ENCODE measurements at places on chromosomes 1 and 21.

DNA sequence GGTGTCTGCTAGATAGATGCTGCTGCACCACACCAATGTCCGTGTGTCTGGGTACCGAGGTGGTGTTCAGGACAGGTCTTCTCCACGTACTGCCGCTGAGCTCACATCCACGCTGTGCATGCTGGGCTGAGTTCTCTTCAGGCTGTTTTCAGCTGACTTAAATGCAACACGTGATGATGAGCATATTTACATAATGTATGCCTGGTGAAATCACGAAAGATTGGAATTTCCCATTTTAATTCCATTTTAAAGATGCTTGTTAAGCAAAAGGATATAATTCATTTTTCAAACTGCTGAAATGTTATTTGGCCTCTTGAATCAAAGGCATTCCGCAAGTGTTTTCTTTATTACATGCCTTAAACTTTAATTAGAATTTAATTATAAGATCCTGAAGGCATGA is 107.9 kb downstream of the FGGY start:
- DNase-seq = peak; percentile 62

GRCh38 chr1:234140388-234140787 is 232.9 kb upstream of the COA6 start:
- no peak for DNase-seq

GRCh38 chr1:14616632-14617396 is 18.3 kb downstream of the KAZN start:
- no peak for DNase-seq

GRCh38 chr1:172638885-172639831 is 19.7 kb upstream of the FASLG start:
- no peak for DNase-seq

GRCh38 chr21:43591571-43591970 is 67.7 kb downstream of the HSF2BP start:
- peak; percentile 67 for DNase-seq

DNA sequence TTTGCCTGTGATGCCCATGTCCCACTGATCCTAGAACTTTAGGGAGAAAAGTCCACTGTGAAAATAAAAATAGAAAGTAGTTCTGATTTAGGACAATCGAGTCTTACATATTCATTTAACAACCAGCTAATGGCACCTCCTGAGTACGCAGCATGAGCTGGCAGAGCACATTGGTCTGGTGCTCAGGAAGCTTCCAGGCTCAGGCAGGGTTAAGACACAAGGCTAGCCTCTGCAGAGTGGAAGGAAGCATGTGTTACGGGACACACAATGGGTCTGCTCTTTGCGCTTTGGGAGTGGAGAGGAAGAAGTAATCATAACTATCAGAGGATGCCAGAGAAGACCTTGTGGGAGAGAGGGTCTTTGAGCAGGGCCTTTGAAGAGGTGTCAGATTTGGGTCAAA is 4.2 kb upstream of the KLHDC8A start:
- DNase-seq = no peak

DNA sequence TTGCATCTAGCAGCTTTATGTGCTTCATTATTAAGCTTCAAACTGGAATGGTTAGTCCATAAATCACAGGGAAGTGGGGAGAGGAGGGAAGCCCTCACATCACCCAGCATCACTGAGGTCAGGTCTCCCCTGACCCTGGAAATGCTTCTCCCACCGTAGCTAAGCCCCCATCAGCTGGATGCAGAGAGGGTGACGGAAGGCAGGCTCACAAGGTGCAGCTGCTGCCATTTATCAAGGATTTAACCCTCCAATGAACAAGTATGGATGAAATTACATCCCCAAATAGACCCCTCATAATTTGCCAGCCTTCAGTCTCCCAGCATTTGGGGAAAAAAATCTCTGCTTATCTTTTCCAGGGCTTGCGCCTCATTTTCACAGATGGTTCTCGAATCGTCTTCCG is 60.8 kb downstream of the PGM1 start:
- DNase-seq = no peak

DNA sequence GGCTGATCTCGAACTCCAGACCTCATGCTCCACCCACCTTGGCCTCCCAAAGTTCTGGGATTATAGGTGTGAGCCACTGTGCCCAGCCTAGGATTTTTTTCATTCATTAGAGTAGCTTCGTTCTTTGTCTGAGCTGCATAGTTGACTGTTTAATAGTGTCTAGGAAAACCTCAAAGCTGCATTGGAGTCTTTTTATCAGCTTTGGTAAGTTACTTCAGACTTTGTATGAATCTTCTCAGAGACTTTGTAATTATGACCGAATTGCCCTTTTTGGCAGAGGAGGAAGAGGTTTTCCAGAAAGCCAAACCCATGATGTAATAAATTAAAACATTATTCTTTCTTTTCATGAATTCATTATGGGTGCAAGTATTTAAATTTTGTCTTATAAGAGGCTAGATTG is 5.1 kb downstream of the DNAJB4 start:
- DNase-seq = no peak

DNA sequence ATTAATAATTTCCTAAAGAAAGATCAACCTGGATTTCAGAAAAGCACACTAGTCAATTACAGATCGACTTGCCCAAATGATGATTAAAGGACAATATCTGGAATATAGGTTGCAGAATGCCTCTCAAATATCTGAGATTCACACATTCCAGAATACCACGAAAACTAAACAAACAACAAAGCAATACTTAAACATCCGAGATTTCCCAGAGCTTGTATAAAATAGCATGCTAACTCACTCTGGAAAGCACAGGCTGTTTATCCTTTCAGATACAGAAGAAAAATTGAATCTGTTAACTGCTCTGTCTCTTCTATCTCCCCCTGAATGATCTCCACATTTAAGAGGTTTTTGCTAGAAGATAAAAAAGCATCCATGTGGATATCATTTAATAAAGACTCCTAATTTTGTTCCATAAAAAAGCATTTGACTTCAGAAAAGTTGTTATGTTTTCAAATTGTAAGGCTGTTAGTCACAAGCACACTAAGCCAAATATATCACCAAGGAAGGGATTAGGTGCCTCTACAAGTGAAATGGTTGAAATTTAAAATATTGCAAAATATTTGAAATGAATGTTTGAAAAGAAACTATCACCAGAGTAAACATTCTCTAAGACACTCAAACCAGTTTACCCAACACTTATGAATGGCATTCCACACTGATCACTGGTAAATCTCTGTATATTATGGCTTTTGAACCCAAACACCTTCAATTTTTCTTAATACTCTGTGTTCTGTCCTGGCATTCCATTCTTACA is 865.1 kb upstream of the ADAMTS5 start:
- no peak for DNase-seq

DNA sequence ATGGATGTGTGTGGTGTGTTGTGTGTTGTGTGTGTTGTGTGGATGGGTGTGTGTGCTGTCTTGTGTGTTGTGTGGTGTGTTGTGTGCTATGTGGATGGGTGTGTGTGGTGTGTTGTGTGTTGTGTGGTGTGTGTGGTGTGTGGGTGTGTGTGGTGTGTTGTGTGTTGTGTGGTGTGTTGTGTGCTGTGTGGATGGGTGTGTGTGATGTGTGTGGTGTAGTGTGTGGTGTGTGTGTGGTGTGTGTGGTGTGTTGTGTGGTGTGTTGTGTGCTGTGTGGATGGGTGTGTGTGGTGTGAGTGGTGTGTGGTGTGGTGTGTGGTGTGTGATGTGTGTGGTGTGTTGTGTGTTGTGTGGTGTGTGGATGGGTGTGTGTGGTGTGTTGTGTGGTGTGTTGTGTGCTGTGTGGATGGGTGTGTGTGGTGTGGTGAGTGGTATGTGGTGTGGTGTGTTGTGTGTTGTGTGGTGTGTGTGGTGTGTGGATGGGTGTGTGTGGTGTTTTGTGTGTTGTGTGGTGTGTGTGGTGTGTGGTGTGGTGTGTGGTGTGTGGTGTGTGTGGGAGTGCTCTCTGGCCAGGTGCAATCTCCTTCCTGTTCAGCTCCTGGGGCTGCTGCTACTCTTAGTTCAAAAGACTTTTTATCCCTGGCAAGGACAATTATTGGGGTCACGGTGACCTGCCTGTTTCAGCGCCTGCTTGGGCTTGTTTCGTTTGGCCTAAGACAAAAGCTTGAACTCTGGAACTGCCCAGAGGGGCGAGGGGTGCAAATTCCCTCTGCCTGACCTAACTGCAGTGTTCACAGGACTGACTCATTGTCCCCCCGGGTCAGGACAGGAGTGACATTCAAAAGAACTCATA is 101.1 kb downstream of the UBIAD1 start:
- DNase-seq = no peak

DNA sequence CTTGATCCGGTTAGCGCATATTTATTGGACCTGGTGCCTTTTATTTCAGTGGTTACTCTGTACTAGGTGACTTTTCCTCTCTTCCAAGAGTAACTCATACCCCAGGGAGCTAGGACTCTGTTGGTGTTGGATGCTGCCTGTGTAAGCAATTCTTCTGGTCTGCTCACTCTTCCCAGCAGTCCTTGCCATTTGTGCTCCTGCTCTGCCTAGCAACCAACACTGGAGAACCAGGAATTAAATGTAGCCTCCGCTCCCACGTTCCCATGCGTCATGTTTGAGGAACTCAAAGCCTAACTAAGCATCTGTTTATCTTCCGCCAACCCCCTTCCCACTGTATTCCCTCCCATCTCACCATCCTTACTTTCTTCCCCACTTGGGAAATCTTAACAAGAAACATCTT is 65.7 kb upstream of the RAVER2 start:
- DNase-seq = no peak

- DNase-seq = no peak
These were observed 507.0 kb downstream of the AJAP1 start for GRCh38 chr1:5161372-5161771.

DNA sequence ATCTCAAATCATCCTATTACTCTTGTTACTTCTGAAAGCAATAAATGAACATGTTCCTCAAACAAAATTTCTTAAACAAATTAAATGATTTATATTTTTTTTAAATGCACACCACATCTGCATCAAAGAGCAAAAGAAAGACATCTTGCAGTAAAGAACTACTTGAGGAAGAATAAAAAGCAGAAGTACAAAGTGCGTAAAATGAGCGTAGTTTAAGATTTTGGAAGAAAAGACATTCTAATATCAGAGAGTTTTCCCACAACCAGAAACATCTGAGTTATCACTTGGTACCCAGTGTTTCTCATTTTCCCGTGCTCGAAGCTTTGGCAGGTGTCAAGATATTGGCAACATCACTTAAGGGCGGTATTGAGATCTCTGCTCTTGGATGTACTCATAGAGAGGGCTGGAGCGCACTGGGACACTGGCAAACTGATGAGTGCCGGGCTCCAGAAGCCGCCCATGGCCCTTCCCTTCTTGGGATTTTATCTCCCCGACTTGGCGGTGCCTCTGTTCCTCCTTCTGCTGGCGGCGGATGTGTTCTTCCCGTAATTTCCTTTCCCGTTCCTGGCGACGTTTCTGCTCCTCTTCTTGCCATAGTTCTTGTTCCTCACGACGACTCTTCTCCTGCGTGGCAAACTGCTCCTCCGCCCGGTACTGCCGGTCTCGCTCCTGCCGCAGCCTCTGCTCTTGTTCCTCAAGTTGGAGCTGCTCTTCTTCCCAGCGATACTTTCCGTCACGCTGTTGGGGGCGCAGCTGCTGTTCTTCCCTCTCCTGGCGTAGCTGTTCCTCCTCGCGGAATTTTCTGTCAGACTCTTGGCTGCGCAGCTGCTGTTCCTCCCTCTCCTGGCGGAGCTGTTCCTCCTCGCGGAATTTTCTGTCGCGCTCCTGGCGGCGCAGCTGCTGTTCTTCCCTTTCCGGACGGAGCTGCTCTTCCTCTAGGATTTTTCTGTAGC is 7.9 kb downstream of the TCHH start:
- DNase-seq = no peak

DNA sequence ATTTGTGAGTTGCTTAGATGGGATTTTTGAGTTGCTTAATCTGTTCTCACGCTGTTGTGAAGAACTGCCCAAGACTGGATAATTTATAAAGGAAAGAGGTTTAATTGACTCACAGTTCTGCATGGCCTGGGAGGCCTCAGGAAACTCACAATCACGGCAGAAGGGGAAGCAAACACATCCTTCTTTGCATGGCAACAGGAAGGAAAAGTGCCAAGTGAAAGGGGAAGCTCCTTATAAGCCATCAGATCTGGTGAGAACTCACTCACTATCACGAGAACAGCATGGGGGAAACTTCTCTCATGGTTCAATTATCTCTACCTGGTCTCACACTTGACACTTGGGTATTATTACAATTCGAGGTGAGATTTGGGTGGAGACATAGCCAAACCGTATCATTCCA is 10.3 kb downstream of the CLIC6 start:
- peak; percentile 85 for DNase-seq

- no peak for DNase-seq
These were observed 14.2 kb downstream of the PTPN14 start for GRCh38 chr1:214537219-214537618.

GRCh38 chr1:220810179-220810653 is 23.5 kb downstream of the MTARC1 start:
- peak; percentile 69 for DNase-seq

DNA sequence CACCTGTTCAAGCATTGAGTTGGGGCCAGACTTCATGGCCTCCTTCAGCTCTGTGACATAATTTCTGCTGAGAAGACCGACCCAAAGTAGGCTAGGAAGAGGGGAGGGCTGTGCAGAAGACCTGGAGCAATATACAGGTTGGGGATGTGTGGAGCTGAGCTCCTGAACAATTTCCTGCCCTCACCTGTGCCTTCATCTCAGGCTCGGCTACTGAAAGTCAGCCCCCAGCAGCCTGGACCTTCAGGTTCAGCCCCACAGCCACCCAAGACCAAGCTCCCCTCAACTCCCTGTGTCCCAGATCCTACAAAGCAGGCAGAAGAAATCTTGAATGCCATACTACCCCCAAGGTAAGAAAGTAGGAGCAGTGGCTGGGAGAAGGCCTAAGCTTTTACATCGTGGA is 662 bp downstream of the DNALI1 start:
- DNase-seq = no peak

- no peak for DNase-seq
These were observed 40.6 kb upstream of the LYST start for GRCh38 chr1:235907187-235907896.

GRCh38 chr1:116769104-116769452 is 14.8 kb downstream of the CD2 start:
- DNase-seq = no peak

DNA sequence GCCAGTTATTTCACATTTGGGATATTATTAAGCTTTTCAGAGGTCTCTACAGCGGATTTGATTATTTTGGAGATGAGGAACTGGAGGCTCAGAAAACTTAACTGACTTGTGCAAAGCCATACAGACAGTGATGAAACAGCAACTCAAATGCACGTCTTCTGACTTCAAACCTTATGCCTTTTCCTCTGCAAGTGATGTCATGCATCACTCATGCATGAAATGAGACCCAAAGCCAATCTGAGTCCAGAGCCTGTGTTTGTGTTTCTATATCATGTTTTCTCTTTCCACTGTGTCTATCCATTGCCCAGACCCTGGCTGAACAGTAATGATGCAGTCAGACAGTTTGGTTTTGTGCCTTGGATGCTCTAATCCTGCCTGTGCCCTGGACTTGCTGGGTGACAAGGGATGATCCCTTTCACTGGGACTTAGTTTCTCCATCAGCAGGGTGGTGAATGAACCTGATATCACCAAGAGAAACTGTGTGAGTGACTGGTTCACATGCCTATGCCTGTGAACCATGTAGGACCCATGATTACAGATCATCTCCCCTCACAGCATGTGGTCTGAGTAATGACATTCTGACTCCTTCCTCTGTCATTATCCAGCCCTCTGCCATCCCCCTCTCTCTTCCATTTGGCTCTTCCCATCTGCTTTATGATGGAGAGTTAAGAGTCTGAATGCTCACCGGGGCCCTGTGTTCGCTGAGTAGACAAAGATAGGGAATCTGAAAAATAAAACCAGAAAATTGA is 33.4 kb downstream of the SLAMF6 start:
- no peak for DNase-seq

GRCh38 chr1:168480997-168481396 is 62.8 kb downstream of the XCL2 start:
- DNase-seq = no peak

- DNase-seq = peak; percentile 12
These were observed 78.6 kb downstream of the POFUT2 start for GRCh38 chr21:45209046-45209445.
